ENCODE measurements at places on chromosomes 6 and 20.

DNA sequence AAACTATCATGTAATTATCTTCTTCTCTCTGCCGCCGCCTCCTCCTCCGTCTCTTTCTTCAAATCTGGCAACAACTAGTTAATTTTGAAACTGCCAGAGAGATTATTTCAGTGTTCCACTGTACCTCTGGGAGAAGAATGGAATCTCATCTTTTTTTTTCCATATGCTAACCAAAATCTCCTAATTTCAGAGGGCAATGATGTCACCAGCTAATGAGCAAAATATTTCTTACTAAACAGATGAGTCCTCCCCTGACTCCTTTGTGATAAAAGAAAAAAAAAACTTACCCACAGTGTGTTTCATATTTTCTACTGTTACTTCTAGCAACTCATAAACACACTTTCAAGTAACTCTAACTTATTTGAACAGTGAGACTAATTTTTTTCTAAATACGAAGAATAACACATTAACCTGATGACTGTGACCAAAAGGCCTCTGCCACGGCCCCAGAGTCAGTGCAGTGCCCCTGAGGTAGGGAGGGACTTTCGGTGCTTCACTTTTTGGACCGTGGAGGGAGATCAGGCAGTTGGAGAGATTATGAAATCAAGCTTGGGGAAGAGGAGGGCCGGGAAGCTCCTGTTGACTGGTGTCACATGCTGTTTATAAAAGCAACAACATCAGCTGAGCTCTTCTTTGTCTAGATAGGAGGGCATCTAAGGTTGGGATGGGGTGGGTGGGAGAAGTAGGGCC is 159.6 kb downstream of the SASH1 start:
- DNase-seq: no peak

DNA sequence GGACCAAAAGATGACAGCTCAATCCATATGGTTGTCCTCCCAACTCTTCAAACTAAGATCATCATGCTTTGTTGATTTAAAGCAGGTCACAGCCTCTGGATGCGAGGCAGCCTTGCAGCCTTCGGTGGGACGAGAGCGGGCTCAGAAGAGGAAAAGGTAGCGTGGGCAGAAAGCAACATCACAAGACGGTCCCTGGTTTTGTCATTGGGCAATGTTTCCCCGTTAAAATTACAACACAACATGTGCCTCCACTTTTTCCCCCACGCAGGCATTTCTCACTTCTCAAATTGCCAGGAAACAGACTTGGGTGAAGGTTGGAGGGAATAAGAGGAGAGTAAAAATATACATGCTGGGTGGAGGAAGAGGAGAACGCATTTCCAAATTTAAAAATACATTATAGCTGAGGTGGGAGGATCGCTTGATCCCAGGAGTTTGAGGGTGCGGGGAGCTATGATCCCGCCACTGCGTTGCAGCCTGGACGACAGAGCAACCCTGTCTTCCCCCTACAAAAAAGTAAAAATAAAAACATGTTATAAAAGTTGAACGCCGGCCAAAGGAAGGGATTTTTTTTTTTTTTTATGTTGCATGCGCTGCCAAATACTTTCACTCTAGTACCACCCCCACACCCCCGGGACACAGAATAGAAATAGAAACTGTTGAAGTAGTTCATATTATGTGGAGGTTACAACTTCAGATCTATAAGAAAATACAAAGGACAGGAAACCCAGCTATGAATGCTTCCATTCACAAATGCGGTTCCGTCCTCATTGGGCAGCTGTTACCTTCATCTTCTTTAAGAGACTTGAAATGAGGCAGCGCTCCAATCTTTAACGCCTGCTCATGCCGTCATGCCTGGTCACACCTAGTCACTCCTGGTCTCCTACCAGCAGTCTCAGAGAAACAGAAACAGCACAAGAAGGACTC is 13.9 kb upstream of the NAA20 start:
- no peak for DNase-seq

DNA sequence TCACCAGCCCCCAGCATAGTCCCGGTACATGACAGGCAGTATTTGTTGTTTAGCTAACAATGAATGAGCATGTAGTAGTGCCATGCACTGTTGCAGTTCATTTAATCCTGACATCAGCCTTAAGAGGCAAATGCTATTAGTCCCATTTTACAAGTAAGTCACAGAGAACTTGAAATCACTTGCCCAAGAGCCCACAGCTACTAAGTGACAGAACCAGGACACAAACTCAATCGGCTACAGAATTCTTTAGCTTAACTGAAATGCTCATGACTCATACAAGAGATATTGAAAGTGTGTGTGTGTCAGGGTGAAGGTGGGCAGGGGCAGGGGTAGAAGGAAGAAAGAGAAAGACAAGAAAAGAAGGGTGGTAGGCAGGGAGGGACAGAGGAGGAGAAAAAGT is 52.7 kb downstream of the UNC5CL start:
- DNase-seq: no peak

DNA sequence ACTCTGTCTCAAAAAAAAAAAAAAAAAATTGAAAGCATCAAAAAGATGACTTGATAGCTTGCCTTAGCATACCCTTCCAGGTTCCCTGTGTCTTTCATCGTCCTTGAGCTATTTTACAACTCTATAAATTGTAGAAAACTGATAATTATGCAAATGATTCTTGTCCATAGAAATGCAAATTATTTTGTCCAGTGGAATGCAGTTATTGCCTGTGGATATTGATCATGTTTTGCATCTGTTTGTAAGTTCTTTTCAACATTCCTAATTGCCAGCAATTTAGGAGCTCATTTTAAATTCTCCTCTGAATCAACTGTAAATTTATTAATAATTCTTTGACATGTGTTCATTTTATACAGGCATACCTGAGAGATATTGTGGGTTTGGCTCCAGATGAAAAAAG is 7.1 kb upstream of the ATP9A start:
- no peak for DNase-seq

DNA sequence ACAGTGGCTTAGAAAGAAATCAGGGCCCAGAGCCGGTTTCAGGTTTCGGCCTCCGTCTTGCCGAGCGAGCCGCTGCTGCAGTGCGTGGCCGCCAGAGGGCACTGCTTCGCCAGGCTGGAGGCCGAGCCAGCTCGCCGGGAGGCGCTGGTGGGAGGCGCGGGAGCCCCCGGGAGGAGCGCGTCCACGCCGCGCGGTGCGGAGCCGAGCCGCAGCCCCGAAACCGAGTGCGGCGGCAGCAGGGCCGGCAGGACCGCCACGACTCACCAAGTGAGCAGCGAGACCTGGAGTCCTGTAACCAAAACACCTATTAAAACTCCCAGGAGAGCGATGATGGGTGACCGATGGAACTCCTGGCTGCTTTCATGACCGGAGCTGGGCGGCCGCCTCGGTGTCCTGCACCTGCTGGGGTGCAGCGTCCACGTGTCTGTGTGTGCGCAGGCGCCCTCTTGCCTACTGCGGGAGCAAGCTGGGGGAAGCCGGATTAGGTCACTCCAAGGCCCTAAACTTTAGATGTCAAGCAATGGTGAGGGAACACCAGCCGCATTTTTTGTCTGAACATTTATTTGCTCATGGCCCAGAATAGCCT is 186.9 kb upstream of the UST start:
- DNase-seq: peak; percentile 49

- DNase-seq: no peak
Measured at GRCh38 chr6:6883011-6883410, 224.8 kb upstream of the RREB1 start.

DNA sequence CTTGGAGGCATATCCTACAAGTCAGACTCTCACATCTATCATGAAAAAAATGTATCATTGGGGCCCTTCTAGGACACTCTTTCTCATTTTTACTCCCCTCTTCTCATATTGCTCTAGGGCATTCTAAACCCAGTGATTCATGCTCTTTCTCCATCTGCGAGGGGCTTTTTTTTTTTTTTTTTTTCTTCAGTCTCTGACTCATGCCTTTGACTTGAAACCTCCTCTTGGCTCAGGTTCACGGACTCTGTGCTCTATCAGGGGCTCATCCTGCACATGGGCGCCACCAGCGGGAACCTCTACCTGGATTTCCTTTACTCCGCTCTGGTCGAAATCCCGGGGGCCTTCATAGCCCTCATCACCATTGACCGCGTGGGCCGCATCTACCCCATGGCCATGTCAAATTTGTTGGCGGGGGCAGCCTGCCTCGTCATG is 17.8 kb downstream of the SLC22A1 start:
- no peak for DNase-seq

DNA sequence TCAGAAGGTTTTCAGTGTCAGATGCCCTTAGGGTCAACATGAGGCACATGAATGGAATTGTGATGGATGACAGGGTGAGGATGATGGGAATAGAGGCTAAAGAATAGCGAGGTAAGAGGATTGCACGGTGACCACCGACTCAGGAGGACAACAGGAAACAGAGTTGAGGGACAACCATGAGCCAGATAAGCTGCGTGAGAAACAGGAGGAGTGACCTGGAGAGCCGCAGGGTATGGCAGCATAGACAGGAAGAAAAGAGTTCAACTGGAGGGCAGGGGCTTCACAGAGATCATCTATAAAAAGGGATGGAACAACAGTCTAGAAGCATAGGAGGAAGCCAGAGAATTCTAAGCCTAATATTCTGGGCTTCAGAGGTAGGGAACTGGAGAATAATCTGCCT is 84.7 kb upstream of the ENPP5 start:
- no peak for DNase-seq

DNA sequence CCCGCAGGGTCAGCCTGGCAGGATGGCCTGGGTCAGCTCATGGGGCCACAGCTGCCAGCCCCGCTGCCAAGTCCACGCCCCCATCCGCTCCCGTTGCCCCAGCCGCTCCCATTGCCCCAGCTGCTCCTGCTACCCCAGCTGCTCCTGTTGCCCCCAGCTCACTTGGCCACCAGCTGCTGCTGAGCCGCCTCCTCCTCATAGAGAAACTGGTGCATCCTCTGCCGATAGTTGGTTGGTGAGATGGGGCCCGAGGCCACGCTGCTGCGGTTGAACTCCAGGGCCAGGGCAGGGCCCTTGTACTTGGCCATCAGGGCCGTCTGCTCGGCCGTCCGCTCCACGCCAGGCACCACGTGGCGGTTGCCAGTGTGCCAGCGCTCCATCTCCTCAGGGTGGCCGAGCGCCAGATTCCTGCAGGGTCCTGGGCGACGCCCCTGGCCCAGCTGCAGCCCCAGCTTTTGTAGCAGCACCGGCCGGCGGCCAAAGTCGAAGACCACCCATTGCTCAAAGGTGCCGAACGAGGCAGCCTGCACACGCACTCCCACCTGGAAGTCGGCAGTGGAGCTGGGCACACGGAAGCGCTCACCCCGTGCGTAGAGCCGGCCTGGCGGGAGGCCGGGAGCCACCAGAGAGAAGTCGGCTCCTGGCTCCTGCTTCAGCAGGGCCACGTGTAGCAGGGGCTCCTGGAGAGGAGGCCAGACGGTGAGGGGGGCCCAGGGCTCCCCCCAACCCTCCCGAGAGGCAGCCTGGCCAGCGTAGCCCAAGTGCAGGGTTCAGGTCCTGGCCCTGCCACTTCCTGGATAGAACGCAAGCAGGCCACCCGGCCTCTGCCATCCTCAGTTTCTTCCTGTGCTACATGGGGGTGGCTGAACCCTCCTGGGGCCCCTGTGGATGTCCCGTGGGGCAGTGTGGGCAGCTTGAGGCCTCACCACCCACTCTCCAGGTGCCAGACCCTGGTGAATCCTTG is 4.8 kb downstream of the HELZ2 start:
- no peak for DNase-seq

- DNase-seq: no peak
Measured at GRCh38 chr6:145012039-145012662, 723.2 kb downstream of the EPM2A start.

- DNase-seq: no peak
Measured at GRCh38 chr6:129499843-129500219, 210.1 kb downstream of the ARHGAP18 start.

- no peak for DNase-seq
Measured at GRCh38 chr20:44800391-44801046, 9.8 kb downstream of the RIMS4 start.

DNA sequence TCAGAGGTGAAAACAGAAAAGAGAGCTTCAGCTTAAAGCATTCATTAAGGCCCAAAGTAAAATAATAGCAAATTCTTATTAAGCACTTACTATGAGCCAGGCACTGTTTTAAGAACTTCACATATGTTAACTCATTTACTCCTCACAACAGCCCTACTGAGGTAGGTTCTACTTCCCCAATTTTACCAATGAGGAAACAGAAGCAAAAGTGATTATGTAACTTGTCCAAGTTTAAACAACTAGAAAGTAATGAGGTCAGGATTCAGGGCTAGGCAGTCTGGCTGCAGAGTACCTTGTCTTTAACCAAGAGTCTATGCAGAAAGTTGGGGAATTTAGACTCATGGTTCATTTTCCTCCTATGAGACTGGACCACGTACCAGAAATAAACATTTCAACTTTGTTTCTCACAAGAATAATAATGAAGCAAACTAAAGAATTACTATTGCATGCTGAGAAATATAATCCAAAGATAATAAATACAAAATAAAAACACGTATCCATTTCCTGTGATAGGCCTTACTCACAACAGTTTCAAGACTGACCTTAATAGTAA is 3.8 kb downstream of the COL21A1 start:
- no peak for DNase-seq

GRCh38 chr6:148452876-148453275 is 110.2 kb downstream of the SASH1 start:
- no peak for DNase-seq

GRCh38 chr6:73542891-73543290 is 22.1 kb upstream of the EEF1A1 start:
- DNase-seq: no peak

- DNase-seq: no peak
Measured at GRCh38 chr6:130882370-130882769, 55.2 kb downstream of the SMLR1 start.

DNA sequence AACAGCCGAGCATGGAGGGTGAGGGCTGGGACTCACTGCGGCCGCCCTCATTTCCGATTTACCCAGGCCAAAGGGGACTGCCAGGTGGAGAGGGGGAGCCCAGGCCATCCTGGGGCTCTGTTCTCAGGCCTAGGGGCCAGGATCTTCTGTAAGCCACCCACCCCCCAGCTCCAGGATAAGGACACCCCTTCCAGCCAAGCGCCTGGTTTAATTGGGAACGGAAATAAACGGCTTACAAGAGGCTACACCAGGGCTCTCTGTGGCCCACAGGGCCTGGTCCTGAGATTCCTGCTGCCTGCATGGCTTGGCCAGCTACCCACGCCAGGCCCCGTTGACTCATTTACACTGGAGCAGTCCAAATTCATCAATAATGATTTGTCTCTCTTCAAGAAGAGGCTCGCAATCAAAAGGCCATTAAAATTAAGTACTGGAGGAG is 68.1 kb upstream of the TOP1 start:
- DNase-seq: no peak

GRCh38 chr6:134983823-134984222 is 33.9 kb upstream of the ALDH8A1 start:
- no peak for DNase-seq

GRCh38 chr20:38061109-38061508 is 27.6 kb downstream of the RPRD1B start:
- DNase-seq: no peak
